Small intestine (tissue), 16 donors: ENCODE measurements at places on chromosomes 12 and 14.

GRCh38 chr12:94048757-94049156, 99.6 kb upstream of the PLXNC1 start:
- H3K27me3 ChIP-seq, result no peaks in the 10 kb centered on the region
- H3K4me1 ChIP-seq, result peaks cover 8% of the 10 kb centered on the region
- H3K27ac ChIP-seq, result no peak overlapping the region
- DNase-seq, result no peak
- no peak overlapping the region for H3K4me3 ChIP-seq

DNA sequence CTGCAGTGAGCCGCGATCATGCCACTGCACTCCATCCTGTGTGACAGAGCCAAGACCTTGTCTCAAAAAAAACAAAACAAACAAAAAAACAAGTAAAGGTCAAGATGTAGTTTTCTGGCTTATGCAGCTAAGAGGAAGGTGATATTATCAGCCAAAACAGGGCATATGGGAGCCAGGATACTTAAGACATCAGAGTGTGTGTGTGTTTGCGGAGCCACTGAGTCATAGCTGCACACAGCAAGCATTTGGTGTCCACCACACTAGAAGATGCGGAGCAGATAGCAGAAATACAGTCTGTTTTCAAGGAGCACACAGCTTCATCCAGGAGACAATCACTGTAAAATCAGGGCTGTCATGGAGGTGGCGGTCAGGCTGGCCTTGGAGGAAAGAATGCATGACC, 72.6 kb upstream of the REP15 start:
- DNase-seq, result no peak
- H3K27ac ChIP-seq, result no peak overlapping the region
- H3K36me3 ChIP-seq, result no peaks in the 10 kb centered on the region
- no peak overlapping the region for H3K4me3 ChIP-seq

GRCh38 chr12:84136862-84137367, 775.7 kb downstream of the SLC6A15 start:
- H3K27ac ChIP-seq, result no peak overlapping the region
- no peaks in the 10 kb centered on the region for H3K4me1 ChIP-seq
- H3K36me3 ChIP-seq, result no peaks in the 10 kb centered on the region
- H3K27me3 ChIP-seq, result no peaks in the 10 kb centered on the region
- H3K4me3 ChIP-seq, result no peak overlapping the region

- no peak for DNase-seq
- no peak overlapping the region for H3K27ac ChIP-seq
- H3K36me3 ChIP-seq, result no peaks in the 10 kb centered on the region
- no peaks in the 10 kb centered on the region for H3K4me1 ChIP-seq
- H3K27me3 ChIP-seq, result no peaks in the 10 kb centered on the region
These were observed 115.7 kb upstream of the PRMT8 start for GRCh38 chr12:3375326-3375725.

DNA sequence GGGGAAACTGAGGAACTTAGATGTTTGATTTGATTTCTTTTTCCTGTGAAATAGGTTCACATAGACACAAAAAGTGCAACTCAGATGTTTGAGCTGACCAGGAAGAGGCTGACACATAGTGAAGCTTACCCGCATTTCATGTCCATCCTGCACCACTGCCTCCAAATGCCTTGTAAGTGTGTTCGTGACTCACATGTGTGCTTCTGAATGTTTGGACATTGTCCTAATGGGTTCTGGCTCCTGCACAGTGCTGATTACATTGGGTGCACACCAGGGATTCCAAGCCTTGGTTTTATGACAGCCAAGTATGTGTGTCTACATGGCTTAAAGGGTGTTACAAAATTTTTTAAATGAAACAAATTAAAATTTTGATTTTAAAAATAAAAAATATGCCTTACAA, 137.4 kb downstream of the DAAM1 start:
- peaks cover 3% of the 10 kb centered on the region for H3K36me3 ChIP-seq
- no peaks in the 10 kb centered on the region for H3K27me3 ChIP-seq

DNA sequence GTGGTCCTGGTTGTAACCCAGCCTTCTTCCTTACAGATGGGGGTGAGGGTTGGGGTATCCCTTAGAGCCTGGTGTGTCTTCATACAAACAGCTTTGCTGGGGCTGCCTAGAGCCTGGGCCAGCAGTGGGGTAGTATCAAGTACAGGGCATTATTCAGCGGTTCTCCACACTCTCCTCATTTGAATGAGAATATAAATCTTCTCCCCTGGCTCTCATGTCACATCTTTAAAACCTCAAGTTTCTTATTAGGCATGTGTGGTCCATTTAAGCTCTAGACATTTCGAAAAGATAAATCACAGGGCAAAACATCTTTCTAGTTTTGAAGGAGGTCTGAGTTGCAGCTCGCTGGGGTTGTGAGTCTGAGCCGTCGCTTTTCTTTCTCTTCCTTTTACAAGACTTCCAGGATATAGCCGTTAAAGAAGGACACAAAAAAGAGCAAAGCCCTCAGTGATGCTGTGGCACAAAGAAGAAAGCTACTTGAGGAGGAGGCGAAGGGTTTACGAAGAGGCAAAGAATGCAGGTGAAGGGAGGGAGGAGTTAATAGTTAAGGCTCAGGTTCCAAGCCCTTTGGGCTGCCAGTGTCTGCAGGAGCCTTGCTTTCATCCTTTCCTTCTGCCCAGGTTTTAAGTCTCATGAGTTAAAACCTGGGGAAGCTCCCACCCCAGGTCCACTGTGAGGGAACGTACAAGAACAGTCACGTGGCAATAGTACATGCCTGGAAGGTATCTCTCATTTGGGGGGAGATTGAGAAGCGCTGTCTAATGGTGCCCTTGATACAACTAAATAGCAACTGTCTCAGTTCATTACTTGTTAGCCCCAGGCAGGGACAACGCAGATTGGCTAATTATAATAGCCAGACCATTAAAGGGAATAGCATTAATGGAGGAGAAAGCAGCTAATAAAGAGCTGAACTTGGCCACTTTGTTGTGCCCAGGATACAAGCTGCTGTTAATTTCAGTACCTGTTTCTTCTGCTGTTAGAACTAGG, 94.2 kb downstream of the ETV6 start:
- no peaks in the 10 kb centered on the region for H3K36me3 ChIP-seq
- no peak overlapping the region for H3K4me3 ChIP-seq
- DNase-seq, result no peak
